SK-N-SH treated with all-trans-retinoic acid at 6 μM for 48 hours (cell line): ENCODE measurements at places on chromosomes 4 and X.
A peak's percentile ranks its signal among the peaks of the same experiment; 100 is the strongest.

DNA sequence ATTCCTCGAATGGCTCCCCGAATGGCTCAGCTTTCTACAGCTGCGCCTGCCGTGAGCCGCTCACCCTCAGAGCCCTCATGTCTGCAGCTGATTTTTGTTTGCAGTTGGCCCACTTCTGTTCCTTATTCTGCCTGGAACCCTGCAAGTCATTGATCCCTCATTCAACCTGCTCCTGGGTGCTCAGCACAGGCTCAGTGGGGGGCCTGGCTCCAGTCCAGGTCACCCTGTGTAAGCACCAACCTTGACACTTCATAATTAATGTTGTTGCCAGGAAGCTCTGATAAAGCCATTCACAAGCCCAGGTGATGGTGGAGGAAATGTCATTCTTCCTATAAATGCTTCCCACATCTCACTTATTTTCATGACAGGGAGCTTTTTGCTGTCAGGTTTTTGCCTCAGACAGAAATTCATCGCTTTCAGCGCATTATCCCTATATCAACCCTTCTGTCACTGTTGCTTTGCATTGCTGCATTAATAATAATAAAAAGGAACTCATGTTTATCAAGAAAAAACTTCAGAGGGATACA lies 85.7 kb downstream of the F11 start:
- no peak for ATAC-seq

- ATAC-seq = no peak
Measured at GRCh38 chr4:59571805-59572430, 1628.2 kb upstream of the ADGRL3 start.

DNA sequence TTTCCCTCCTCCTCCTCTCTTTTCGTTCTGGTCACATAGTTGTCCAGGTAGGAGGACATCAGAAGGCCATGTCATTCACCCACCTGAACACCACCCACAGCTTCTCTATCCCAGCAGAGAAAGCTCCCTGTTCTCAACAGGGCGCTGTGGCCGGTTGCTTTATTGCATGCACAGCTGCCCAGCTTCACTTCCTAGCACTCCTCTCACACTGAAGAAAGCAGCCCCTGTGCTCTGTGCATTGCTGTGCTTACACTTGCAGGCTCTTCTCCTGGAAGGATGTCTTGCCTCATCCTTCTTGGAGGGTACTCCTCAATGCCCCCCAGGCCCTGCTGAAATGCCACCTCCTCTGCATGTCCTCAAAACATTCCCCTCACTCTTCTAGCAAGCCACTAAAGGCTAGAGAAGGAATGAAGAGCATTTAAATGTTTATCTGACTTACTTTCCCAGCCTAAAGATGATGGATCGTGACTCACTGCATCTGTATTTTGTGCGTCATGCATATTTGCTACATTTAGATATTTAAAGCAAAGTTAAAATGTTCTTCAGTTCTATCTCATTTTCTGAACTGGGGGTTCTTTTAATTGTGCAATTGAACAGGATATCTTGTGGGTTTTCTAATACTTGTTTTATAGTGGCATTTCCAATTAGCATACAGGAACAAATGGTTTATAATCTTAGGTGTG lies 186.4 kb upstream of the PUDP start:
- no peak for ATAC-seq

DNA sequence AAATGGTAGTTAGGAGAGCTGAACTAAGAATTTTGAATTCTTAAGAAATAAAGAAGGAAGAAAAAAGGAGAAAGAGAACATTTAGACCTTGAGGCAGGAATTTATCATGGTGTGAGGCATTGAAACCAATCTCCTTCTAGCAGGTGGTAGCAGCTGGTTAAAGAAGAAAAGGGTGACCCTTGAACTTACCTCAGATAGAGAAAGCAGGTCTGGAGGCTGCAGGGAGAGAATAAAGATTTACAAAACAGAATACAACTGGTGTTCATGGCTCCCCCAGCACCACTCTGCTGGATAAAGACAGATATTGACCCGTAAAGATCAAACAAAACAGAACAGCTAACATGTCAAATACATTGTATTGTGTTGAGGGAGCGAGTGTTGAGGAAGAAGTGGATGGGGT lies 56.0 kb downstream of the NCAPG start:
- no peak for ATAC-seq

- no peak for ATAC-seq
Measured at GRCh38 chr4:165101641-165102040, 11.0 kb downstream of the TMEM192 start.

GRCh38 chr4:92445127-92445526 lies 141.4 kb downstream of the GRID2 start:
- ATAC-seq = no peak

DNA sequence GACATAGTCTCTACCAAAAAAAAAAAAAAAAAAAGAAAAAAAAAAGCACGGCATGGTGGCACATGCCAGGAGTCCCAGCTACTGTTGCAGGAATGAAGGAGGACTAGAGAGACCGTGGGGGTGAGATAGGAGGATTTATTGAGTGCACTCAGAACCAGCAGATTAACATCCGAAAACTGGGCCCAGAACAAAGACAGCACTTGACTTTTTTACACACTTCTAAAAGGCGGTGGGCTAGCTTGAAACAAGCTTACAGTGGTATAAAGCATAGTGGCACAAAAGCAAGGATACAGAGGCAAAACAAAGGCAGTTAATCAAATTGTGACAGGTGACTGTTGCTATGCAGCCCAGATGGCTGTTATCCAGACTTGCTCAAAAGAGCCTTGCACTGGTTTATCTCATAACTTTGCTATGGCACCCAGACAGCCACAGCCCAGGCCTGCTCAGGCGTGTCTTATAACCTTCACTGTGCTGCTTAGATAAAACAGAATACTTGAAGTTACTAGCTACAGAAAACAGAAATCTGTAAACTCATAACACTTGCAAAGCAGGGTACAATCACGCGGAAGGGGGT lies 9.9 kb upstream of the PI4K2B start:
- no peak for ATAC-seq

- ATAC-seq = peak; percentile 70
Measured at GRCh38 chr4:169009286-169010124, 550 bp downstream of the CBR4 start.

DNA sequence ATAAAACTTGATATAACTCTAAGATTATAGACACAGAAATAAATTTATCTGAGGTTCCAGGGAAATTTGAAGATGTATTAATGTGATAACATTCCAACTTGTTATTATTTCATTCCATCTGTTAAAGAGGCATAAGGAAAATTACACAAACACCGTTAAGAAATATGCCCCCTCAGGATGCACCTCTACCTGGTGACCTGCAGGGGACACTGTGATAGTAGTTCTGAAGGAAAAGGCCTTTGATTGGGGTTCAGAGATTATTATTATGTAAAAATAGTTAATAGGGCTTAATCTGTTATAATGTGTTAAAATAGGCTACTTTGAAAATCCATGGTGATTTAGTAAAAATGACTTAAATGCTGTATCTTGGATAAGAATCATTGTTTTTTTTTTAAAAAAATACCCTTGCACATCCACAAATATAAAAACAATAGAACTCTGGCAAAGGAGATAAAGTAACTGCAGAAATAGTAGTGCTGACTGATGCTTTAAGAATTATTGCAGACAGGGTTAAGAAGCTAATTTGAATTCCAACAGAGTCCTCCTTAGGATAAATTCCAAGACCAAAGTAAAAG lies 6.1 kb upstream of the ABRAXAS1 start:
- ATAC-seq = peak; percentile 83

GRCh38 chr4:87029356-87029755 lies 94.5 kb downstream of the AFF1 start:
- ATAC-seq = no peak

GRCh38 chr4:71549516-71550160 lies 210.8 kb downstream of the SLC4A4 start:
- no peak for ATAC-seq

GRCh38 chr4:112485930-112486329 lies 30.1 kb downstream of the NEUROG2 start:
- no peak for ATAC-seq

- ATAC-seq = peak; percentile 92
Measured at GRCh38 chrX:15269618-15270521, at the start of gene ASB9. Gene ASB9 (minus strand): TSS chrX:15270083. CDS start chrX:15269874, 209 bp downstream.

GRCh38 chrX:75784680-75785491 lies at the start of gene MAGEE2:
Gene MAGEE2 (minus strand): TSS chrX:75785254. CDS start chrX:75785051, 203 bp downstream.
- ATAC-seq = no peak

DNA sequence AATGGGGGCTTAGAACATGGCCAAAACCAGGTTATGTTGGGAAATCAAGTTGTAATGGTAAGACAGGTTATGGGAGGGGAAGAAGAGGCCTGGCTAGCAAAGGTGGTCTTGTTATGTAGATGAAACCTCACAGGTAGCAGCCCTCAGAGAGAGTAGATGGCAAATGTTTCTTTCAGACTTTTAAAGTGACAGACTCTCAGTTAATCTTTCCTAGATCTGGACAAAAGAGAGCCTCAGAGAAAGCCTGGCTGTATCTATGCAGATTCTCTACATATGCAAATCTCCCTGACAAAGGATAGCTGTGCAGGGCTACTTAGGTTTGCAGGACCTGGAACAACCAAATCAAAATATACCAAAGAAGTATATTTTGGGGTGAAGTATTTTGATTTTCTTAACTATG lies 284.1 kb upstream of the AMOT start:
- ATAC-seq = no peak

GRCh38 chr4:8052160-8052691 lies 106.4 kb downstream of the ABLIM2 start:
- no peak for ATAC-seq

GRCh38 chr4:95289028-95289634 lies 259.6 kb downstream of the UNC5C start:
- no peak for ATAC-seq

- ATAC-seq = no peak
Measured at GRCh38 chr4:85672116-85672515, 197.2 kb downstream of the ARHGAP24 start.

DNA sequence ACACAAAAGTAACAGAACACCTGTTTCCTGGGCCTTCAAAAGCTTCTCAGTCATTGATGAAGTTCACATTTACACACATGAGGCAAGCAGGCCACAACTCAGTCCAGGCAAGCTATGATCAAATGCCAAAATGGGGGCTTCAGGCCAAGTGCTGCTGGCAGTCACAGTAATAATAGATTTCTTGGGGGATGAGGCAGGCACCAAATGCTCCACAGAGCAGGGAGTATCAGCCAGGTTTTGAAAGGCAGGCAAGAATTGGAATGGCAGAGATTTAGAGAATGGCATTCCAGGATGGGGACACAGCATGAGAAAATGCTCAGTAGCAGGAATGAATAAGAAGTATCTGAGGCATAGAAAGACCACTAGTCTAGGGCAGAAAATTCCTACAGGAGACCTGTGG lies 52.8 kb downstream of the GRIA3 start:
- ATAC-seq = no peak

DNA sequence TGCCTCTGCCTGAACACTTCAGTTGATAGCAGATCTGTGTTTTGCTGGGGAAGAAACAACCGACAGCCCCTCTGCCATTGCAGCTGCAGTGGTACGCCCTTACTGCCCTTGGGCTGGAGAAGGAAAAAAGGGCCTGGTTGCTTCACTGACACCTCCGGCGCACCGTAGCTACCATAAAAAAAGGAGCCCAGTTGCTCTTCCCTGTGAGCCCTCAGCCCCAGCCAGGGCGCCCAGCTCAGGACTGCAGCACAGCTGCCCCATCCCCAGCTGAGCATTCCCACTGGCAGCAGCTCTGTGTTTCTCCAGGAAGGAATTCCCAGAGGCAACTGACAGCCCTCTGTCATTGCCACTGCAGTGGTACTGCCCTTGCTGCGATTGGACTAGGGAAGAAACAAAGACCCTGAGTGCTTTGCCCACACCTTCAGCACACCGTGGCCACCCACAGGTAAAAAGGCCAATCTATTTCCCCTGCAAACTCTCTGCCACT lies 142.7 kb downstream of the DKK2 start:
- ATAC-seq = no peak

DNA sequence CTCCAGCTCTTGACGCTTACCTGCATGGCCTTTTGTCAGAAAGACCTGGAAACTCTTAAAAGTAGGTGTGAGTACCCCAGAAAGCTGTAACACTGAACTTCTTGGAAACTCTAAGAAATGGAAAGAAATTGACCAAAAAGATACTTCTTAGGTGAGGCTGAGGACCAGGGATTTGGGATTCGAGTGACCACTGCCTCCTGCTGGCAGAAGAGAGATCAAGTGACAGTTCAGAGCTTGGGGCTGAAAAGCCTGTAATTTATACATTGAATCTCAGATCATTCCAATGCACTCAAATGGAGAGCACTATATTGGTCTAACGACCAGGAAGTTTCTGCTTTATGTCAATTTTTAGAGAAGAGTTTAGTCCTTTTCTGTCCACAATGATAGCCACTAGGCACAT lies 204.6 kb downstream of the PDGFRA start:
- peak; percentile 69; the same call in 2 of the 3 replicates for ATAC-seq

- no peak for ATAC-seq
Measured at GRCh38 chr4:151950993-151951670, 190.3 kb upstream of the GATB start.

DNA sequence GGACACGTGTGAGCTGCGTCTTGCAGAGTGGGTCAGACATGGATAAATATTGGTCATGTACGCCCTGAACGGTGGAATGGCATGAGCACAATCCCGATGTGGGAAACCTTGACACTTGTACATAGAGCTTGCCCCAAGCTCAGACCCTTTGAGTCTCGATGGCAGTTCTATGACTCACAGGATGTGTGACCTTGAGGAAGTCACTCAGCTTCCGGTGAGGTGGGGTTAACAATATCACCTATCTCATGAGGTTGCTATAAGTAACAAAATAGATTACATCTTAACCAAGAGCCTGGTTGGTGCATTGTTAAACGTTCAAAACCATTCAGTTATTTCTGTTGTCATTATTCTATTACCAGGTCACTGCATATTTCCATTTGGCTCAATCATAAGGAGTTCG lies 109.1 kb upstream of the TBL1X start:
- no peak for ATAC-seq

GRCh38 chrX:43949669-43950068 lies 23.5 kb downstream of the NDP start:
- 0 out of 3 replicates have a peak, but pooled peaks have one; percentile 40 for ATAC-seq

GRCh38 chr4:95204873-95205272 lies 343.9 kb downstream of the UNC5C start:
- peak; percentile 37; the same call in 2 of the 3 replicates for ATAC-seq

GRCh38 chr4:8118035-8118434 lies 40.6 kb downstream of the ABLIM2 start:
- ATAC-seq = no peak

DNA sequence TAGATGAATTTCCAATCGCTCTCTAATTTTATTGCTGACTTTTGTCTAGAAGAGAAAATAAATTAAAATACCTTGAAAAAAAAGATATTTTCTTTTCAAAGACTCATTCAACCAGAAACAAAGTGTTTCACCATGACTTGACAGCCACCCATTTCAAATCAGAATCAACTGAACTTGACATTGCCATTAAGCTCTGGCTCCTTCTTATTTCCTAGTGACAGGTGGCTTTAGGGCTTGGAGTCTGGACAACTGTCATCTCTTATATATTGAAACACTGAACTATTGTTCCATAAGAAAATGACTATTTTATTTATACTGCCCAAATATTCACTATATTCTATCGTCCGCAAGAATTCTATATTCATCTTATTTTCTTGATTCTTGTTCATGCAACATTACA lies 229.2 kb downstream of the SLC39A8 start:
- no peak for ATAC-seq

- ATAC-seq = no peak
Measured at GRCh38 chr4:157004279-157005161, 32.9 kb upstream of the PDGFC start.

- ATAC-seq = no peak
Measured at GRCh38 chrX:80806557-80806956, 3.1 kb downstream of the BRWD3 start.
